ENCODE measurements at places on chromosomes 6 and 20. TPM values are rescaled to one million over a fixed set of nuclear protein-coding genes. Genes with fewer than 3 reads are reported as not detected.

Gene PRND
- total RNA-seq: not detected

Gene KIF13A
- 16.5 TPM for total RNA-seq

Gene SASH1
- total RNA-seq: 65.2 TPM

Gene TFAP2A
- 59.6 TPM for total RNA-seq

Gene STX11
- total RNA-seq: 5.5 TPM

Gene RNF39
- total RNA-seq: 2.6 TPM

Gene EMILIN3
- total RNA-seq: 0.12 TPM

Gene SLC17A3
- total RNA-seq: not detected

Gene BHLHE23
- not detected for total RNA-seq

Gene MICB
- total RNA-seq: 0.92 TPM

Gene RIMS1
- total RNA-seq: 0.48 TPM

Gene ZNF512B
- total RNA-seq: 13.9 TPM

Gene IMPG1
- total RNA-seq: not detected

Gene BTN2A1
- total RNA-seq: 8.1 TPM

Gene OSTM1
- 12.8 TPM for total RNA-seq

Gene MAN1A1
- total RNA-seq: 4.9 TPM

Gene SLC22A16
- not detected for total RNA-seq

Gene GSTA1
- 1.6 TPM for total RNA-seq

Gene BTBD9
- 13.4 TPM for total RNA-seq

Gene SLC22A2
- not detected for total RNA-seq

Gene DNAH8
- total RNA-seq: 0.04 TPM
